ENCODE measurements at places on chromosomes 3 and 15. TPM values are rescaled to one million over a fixed set of nuclear protein-coding genes. Genes with fewer than 3 reads are reported as not detected.

DNA sequence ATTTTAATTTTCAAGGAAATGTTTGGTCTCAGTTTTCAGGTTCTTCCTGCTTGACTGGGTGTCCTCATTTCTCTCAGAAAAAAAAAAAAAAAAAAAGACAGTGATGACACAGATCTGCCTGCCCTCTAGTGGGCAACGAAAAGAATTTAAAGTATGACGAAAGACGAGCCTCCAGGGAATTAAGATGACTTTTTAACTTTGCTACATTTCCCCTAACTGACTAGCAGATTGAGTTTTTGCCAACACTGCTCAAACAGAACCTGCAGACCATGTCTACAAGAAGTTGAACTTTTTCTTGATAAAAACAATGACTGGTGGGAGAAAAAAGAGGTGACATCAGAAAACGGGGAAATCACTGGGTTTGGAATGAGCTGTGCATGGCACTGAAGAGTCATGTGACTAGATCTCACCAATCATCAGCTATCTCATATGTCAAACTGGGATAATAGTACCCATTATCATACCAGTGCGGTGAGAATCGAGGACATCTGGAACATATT is 40.8 kb downstream of the EOMES start:
- no peak for DNase-seq

DNA sequence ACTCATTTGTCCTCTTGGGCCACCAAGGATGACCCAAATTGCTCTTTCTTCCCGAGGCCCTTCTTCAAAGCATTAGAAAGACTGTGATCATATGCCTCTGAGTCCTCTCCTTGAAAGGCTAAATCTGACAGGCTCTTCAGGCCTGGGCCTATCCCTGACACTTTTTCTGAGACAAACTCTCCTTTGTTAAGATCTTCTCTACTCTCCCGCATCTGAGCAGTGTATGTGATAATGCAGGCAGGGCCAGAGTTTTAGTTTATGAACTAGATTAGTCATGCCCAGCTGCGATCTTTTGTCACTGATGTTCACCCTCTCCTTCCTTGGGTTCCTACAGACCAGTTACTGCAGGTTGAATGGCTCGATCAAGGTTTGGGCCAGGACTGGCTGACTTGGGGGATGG is 39.2 kb downstream of the MASP1 start:
- DNase-seq = no peak

- no peak for DNase-seq
Observed at GRCh38 chr3:124249038-124249437, 257.1 kb upstream of the ROPN1 start.

C3orf49 gene
- not detected for total RNA-seq

DNA sequence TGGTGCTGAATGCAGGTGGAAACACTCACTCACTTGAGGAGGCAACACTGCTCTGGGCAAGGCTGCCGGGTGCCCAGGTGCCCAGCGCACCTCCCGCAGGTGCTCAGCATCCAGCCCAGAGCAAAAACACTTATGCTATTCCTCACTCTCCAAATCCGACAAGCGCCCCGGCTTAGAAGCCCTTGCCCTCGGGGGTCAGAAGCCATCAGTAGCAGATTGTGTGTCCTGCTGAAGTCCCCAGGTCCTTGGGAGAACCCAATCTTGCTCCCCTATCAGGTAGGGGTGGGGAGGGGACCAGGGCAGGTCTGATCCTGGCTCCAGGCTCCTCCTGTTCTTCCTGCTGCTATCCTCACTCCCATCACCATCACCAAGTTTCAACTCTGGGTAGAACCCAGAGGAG is 46.7 kb downstream of the TLE3 start:
- no peak for DNase-seq

DNA sequence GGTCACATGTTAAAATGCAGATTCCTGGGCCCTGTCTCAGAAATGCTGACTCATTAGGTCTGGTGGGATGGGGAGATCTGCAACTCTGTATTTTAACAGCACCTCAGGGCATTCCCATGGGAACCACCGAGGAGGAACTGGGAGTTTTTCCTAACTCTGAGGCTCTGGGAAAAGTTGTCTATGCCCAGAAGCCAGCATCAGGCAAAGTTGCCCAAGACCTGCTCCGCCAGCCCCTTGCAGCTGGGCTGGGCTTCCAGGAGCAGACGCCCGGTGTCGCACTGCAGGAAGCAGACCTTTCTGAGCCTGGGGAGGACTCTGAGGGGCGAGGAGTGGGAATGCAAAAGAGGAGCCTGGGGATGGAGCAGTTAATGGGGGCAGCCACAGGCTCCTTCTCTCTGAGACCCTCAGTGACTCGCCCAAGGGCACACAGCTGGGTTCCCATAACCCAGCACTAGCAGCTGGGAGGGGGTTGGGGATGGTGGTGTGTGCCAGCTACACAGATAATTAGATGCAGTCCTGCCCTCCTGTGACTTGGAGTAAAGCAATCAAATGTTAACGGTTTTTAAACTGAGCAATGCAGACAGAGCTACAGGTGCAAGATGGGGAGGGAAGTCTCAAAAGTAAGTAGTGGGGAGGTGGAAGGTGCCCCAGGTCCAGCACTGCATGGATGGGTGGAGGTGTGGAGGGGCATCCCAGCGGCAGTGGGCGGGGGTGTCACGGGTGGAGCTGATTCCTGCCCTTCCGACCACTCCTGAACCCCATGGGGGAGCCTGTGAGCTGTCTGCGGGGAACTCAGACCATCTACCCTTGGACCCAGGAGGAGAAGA is 100.4 kb downstream of the LSM3 start:
- no peak for DNase-seq

TEX55 gene
- total RNA-seq = not detected

ADCY5 gene
- total RNA-seq = 15.3 TPM

HESX1 gene
- total RNA-seq = 1.3 TPM

ANKRD34C gene
- not detected for total RNA-seq

ROPN1 gene
- total RNA-seq = not detected

- no peak for DNase-seq
Observed at GRCh38 chr15:45146405-45146804, 16.6 kb downstream of the DUOX1 start.

SUCNR1 gene
- not detected for total RNA-seq

ATP2B2 gene
- not detected for total RNA-seq

GRCh38 chr3:101119535-101119934 is 126.3 kb upstream of the ABI3BP start:
- DNase-seq = no peak

CHRNA3 gene
- 0.29 TPM for total RNA-seq

DNA sequence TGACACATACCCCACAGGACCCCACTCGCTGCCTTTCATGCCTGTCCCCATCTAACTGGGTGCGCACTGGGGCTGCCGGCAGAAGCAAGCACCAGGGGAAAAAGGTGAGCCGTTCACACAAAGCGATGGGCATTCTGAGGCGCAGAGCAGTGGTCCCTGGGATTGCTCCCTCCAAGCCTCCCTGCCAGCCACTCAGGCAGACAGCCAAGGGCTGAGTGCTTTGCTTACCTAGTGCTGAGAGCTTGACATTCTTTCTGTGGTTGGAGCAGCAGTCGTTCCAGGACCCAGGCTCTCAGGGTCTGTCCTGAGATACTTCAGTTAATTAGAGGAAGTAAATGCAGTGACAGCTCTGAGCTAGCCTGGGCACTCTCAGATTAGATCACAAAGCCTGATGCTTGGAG is 5.7 kb downstream of the ESYT3 start:
- DNase-seq = no peak

- DNase-seq = no peak
Observed at GRCh38 chr3:114299941-114300624, 6.3 kb downstream of the TIGIT start.

DNA sequence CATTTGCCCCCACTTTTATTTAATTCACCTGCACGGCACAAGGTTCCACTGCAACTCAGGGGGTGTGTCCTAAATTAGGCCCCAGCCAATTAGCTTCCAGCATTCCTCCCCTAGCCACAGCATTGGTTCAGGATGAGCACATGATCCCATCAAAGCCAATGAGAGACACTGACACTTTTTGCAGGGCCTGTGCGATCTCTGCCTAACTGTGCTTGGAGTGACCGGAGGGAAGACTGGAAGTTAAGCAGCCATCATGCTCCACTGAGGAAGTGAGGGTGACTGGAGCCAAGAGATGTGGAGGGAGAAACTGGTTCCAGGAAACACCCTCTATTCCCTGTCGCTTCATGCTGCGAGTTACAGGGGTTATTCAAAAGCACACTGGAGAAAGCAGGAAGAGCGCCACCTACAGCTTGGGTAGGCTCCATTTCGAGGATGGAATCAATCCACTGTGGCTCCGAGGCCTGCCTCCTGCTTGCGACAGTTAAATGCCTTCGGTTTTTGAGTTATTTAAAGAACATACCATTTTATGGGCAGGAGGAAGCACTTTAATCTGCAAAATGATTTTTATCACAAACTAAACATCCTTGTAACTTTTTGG is 122.2 kb upstream of the WNT5A start:
- no peak for DNase-seq

DNA sequence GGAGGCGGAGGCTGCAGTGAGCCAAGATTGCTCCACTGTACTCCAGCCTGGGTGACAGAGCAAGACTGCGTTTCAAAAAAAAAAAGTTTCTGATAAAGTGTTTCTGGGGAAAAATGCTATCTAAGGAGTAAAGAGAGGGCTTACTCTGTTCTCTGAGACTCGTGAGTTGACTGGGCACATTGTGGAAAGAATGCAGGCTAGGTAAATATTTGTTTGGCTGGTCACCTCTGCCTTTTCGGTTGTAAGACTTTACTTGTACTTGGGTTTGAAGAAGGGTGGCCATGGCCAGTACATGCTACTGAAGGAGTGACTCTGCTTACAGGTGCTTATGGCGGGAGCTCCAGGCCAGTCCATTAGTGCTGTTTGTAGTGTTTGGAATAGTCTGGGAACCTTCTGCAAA is 68.7 kb downstream of the RUBCN start:
- DNase-seq = no peak

DNA sequence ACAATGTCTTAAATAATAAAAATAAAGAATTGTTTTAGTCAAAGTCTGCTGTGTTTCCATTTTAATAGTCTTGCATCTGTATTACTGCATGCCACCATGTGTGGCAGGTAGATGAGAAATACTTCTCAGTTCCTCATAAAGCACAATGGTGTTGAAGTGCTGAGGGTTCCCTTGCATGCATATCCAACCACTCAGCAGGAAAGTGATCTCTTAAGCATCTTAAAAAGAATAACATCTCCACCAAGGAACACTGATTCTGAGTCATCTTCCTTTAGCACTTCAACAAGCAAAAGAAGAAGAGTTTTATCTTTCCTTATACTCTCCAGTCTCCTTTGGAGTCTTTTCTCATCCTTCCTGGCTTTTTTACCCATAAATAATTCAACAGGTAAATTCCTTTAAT is 602.0 kb downstream of the TBL1XR1 start:
- no peak for DNase-seq

- DNase-seq = no peak
Observed at GRCh38 chr3:12328132-12328836, 39.4 kb downstream of the PPARG start.

GRCh38 chr3:190673148-190673547 is 159.3 kb downstream of the IL1RAP start:
- DNase-seq = no peak

DUOX2 gene
- 0.08 TPM for total RNA-seq

DNA sequence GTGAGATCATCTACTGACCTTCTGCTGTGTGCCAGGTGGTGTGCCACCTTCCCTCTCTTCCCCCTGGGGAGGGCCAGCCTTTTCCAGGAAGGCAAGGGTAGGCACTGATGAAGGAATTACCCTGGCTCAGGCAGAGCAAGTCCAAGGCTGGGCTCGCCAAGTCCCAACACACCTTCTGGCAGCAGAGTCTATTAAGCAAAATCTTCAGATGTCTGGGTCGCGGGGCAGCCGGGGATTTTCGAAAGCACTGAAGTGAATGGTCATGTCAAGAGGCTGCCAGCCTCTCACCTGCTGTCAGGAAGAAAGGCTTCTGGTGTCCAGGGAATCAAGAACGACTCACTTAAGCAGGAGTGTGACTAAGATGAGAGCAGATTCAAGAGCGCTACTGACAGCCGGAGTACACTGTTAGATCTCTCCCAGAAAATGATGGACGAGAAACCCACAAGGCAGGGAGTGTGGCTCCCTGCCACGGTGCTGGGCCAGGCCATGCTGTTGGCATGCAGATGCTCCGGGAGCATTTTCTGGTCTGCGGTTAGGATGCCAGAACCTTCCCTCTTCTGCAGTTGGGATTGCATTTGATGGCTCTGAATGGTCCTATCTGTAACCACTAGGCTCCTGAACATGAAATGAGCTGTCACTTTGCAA is 479.8 kb downstream of the SHQ1 start:
- no peak for DNase-seq

DNA sequence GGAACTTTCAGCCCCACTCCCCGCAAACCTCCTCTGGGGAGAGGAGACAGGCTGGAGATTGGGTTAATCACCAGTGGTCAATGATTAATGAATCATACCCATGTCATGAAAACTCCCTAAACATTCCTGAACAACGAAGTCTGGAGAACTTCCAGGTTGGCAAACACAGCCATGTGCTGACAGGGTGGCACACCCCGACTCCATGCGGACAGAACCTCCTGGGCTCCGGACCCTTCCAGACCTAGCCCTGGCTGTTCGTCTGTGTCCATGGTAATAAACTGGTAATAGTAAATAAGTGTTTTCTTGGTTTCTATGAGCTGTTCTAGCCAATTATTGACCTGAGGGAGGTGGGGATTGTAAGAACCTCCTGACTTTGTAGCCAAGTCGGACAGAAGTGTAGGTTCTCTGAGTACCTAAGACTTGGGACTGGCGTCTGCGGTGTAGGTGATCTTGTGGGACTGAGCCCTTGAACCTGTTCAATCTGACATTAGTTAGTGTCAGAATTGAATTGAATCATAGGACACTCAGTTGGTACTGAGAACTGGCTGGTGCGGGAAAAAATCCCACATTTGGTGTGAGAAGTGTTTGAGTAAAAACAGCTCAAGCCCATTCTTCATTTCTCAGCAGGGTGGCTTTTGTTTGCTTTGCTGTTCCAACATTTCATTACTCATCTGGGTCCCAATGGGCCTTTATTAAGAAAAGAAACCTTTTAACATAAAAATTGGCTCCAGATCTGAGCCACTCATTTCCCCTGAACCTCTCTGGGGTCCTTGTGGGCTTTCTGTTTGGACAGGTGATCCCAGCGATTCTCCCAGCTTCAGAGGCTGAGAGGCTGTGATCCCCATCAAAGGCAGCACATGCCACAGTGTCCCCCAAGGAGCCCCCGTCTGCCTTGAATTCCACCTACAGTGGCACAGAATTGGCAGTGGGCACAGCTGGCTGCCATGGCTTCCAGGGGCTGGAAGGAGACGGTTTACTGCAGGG is 151.0 kb downstream of the TJP1 start:
- no peak for DNase-seq

AADACL2 gene
- total RNA-seq = not detected

- DNase-seq = no peak
Observed at GRCh38 chr3:157333551-157333991, 103.1 kb upstream of the PTX3 start.

GRCh38 chr3:60512506-60512905 is 738.7 kb downstream of the FHIT start:
- DNase-seq = no peak

- no peak for DNase-seq
Observed at GRCh38 chr3:68121287-68121686, 466.9 kb upstream of the SUCLG2 start.

DNA sequence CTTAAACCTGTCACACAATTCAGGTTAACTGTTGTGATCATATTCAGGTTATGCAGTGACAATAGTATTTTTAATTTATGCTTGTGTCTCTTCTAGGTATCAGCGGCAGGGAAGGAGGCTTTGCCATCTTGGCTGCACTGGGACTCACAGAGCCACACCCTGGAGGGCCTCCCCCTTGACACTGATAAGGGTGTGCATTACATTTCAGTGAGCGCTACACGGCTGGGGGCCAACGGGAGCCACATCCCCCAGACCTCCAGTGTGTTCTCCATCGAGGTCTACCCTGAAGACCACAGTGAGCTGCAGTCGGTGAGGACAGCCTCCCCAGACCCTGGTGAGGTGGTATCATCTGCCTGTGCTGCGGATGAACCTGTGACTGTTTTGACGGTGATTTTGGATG is 23.6 kb upstream of the BSN start:
- no peak for DNase-seq

Data from osteocyte (in vitro differentiated cells).